ENCODE measurements at places on chromosomes 12 and 14. TPM values are rescaled to one million over a fixed set of nuclear protein-coding genes. Genes with fewer than 3 reads are reported as not detected.
A peak's percentile ranks its signal among the peaks of the same experiment; 100 is the strongest.

DNA sequence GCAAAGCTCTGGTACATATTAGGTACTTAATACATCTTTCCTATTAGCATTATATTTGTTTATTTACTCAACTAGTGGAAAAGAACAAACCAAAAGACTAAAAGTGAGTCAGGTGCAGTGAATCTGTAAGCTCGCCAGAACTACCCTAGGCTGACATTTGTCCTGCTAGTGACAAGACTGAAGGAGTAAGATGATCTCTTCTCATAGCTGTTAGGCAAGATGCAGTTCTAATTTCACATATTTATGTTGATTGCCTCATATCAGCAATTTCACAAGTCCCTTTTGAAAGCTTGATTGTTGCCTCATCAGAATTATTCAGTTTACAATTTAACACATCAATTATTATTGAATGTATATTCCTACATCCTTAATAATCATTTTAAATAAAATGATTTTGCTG lies 293.0 kb upstream of the NAV3 start:
- H3K27ac ChIP-seq, result no peak overlapping the region
- DNase-seq, result no peak
- H3K36me3 ChIP-seq, result no peaks in the 10 kb centered on the region
- no peak overlapping the region for H3K4me3 ChIP-seq
- no peaks in the 10 kb centered on the region for H3K27me3 ChIP-seq

DNA sequence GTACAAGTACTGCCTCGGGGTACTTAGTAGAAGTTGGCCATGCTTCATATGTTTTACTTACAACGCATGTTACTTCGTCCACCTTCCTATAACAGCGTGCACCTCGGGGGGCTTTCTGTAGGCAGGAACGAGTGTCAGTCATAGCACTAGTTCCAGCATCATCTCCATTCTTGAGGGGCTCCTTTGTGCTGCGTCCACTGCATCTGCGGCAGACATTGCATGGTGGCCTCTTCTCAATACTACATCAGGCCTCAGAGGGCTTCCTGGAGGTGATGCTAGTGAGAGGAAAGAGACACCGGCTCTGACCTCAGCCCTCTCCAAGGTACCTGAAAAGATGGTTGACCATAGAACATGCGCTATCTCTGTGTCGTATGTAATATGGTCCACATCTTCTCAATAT lies 121.2 kb upstream of the RTL1 start:
- DNase-seq, result no peak
- H3K4me3 ChIP-seq, result no peak overlapping the region
- peaks cover 15% of the 10 kb centered on the region for H3K27me3 ChIP-seq
- no peaks in the 10 kb centered on the region for H3K36me3 ChIP-seq

GRCh38 chr14:29820785-29821184 lies 106.9 kb downstream of the PRKD1 start:
- H3K4me1 ChIP-seq, result no peaks in the 10 kb centered on the region
- no peak overlapping the region for H3K27ac ChIP-seq
- no peak for DNase-seq
- no peaks in the 10 kb centered on the region for H3K27me3 ChIP-seq
- no peaks in the 10 kb centered on the region for H3K36me3 ChIP-seq
- H3K4me3 ChIP-seq, result no peak overlapping the region

- no peaks in the 10 kb centered on the region for H3K4me1 ChIP-seq
- no peaks in the 10 kb centered on the region for H3K36me3 ChIP-seq
- H3K4me3 ChIP-seq, result no peak overlapping the region
- H3K27me3 ChIP-seq, result peaks cover 6% of the 10 kb centered on the region
- no peak for DNase-seq
Measured at GRCh38 chr12:127245437-127245836, 1021.5 kb upstream of the TMEM132C start.

DNA sequence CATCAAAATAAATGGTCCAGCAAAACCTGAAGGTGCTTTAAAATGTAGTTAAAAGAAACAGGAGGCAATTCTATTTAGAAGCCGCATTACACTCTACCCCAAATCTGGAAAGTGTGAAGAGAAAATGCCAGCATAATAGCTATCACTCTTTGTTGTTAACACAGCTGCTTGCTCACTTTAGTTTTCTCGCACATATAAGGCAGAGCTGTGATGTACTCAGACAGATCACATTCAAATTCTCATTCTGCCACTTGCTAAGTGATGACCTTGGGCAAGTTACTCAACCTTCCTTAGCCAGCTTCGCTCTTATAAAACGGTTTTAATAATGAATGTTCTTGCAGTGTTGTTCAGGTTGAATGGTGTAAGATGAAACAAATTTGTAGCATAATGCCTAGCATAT lies 56.0 kb upstream of the MGAT4C start:
- H3K27me3 ChIP-seq, result no peaks in the 10 kb centered on the region
- H3K27ac ChIP-seq, result no peak overlapping the region
- no peak for DNase-seq
- no peak overlapping the region for H3K4me3 ChIP-seq
- H3K36me3 ChIP-seq, result no peaks in the 10 kb centered on the region
- H3K4me1 ChIP-seq, result no peaks in the 10 kb centered on the region

GRCh38 chr12:90460681-90461080 lies 494.3 kb downstream of the CCER1 start:
- H3K27ac ChIP-seq, result no peak overlapping the region
- H3K4me1 ChIP-seq, result no peaks in the 10 kb centered on the region
- H3K36me3 ChIP-seq, result no peaks in the 10 kb centered on the region
- no peak for DNase-seq
- no peak overlapping the region for H3K4me3 ChIP-seq

- no peak for DNase-seq
- peaks cover 91% of the 10 kb centered on the region for H3K4me1 ChIP-seq
- H3K27me3 ChIP-seq, result no peaks in the 10 kb centered on the region
- H3K27ac ChIP-seq, result peak overlapping the region; percentile 90
- peaks cover 34% of the 10 kb centered on the region for H3K36me3 ChIP-seq
- peak overlapping the region; percentile 67 for H3K4me3 ChIP-seq
Measured at GRCh38 chr14:61517911-61518384, 177.4 kb upstream of the HIF1A start.

DNA sequence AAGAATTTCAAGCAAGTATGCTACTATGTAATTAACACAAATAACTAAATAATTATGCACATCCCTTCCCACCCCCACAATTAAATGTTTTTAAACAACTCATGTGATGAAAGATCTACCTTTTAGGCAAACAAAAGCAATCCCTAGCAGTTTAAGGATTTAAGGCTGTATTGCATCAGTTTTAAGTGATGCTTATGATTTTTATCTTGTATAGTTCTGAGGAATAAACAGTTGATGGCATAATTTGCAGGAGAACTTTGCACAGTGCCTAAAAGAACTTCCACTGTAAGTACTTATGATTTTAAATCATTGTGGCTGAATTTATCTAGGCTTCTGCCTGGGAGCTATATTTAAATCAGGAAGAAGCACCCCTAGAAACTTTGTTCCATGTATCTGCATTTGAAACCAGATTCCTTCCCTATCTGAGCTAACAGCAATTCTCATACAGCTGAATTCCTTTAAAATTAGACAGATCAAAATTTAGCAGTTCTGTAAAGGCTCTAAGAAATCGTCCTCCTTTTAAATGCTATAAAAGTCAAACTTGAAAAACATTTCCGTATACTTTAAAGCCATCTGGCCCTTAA lies 388.6 kb downstream of the BCAT1 start:
- DNase-seq, result no peak
- peaks cover 54% of the 10 kb centered on the region for H3K27me3 ChIP-seq
- H3K4me1 ChIP-seq, result peaks cover 19% of the 10 kb centered on the region
- H3K27ac ChIP-seq, result no peak overlapping the region

DNA sequence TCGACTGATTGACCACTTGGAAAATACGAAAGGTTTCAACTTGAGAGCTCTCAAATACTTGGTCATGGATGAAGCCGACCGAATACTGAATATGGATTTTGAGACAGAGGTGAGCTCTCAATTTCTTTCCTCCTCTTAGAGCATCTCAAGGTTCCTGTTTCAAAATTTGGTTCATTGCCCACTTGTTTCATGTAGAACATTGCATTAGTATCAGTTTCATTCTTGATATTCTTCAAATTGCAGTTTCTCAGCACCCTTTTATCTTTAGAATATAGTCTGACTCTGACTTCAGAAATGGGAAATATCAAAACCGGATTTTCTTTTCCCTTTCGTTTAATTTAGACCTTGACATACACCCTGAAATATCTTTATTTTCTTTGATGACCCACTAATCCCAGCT lies 8.8 kb downstream of the DDX47 start:
- no peak for DNase-seq
- H3K27me3 ChIP-seq, result no peaks in the 10 kb centered on the region
- peaks cover 49% of the 10 kb centered on the region for H3K36me3 ChIP-seq
- H3K27ac ChIP-seq, result no peak overlapping the region
- no peak overlapping the region for H3K4me3 ChIP-seq
- H3K4me1 ChIP-seq, result peaks cover 37% of the 10 kb centered on the region

- no peak overlapping the region for H3K27ac ChIP-seq
- H3K36me3 ChIP-seq, result no peaks in the 10 kb centered on the region
Measured at GRCh38 chr14:30267141-30267540, 291.8 kb upstream of the G2E3 start.

DNA sequence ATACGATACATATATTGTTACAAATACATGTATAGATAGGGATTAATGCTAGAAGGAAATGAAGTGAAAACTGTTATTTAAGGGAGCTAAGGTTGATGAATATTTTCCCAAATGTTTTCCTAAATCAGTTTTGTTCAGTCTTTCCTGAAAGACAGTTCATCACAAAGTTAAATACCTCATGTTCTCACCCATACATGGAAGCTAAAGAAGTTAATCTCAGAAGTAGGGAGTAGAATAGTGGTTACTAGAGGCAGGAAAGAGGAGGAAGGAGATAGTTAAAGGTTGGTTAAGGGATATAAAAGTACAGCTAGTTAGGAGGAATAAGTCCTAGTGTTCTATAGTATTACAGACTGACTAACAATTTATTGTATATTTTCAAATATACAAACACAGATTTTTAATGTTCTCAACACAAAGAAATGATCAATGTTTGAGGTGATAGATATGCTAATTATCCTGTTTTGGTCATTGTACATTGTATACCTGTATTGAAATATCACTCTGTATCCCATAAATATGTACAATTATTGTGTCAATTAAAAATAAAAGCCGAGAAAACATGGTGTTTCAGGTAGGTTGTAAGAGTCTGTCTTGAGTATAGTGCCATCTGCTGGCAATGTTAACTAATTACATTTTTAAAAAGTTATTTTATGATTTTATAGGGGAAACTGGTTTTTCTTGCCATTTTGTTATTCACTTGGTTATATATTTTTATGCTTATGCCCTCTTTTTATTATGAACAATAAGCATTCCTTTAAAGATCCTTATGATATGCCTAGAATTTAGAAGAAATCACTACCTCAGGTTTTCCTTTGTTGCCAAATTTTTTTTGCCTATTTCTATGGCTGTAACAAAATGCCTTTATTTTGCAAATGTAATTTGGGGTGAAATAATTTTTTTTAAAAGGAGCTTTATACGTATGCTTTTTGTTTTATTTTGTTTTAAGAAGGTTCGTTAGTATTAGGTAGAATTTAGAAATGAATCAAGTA lies 26.9 kb downstream of the ZDHHC17 start:
- no peak overlapping the region for H3K4me3 ChIP-seq
- H3K4me1 ChIP-seq, result peaks cover 7% of the 10 kb centered on the region
- H3K27ac ChIP-seq, result no peak overlapping the region

DNA sequence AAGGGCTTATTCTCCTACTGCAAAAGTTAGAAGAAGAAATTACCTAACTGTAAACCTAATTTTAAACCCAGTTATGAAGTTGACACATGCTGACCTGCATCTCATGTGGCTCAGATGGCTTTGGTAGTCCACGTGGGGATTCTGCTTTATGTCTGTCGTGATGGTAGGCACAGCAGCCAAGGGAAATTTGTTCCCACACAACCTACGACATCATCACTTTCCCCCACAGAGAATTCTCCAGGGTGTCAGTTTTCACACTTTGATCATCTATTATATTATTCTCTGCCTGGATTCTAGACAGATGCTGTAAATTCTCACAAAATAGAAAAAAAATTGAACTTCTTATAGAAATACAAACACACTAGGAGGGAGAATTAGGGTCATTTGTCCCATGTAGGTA lies 70.6 kb downstream of the PTHLH start:
- no peak overlapping the region for H3K4me3 ChIP-seq
- H3K27ac ChIP-seq, result no peak overlapping the region
- H3K36me3 ChIP-seq, result no peaks in the 10 kb centered on the region
- peaks cover 4% of the 10 kb centered on the region for H3K27me3 ChIP-seq
- DNase-seq, result no peak

DNA sequence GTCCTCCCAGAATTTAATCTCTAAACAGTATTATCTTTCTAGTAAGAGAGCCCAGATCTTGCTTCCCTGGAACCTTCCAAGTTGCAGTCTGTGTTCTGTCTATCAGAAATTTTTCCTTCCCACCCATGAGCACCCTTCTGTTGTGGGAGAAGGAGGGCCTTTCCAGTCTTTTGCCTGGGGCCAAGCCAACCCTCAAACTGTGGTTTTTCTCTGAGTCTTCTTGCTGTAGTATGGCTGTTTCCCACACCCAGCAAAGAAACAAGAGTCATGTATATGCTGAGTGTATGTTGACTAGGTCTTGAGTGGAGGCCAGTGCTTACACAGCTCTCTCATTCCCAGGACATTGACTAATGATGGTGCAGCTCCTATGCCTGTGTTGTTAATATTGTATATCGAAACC lies 104.5 kb downstream of the TGFB3 start:
- H3K27me3 ChIP-seq, result no peaks in the 10 kb centered on the region
- no peak overlapping the region for H3K4me3 ChIP-seq
- H3K4me1 ChIP-seq, result peaks cover 20% of the 10 kb centered on the region
- H3K36me3 ChIP-seq, result peaks cover 4% of the 10 kb centered on the region

The SOAT2 gene
- 1.1 TPM for total RNA-seq

The DCAF5 gene
- 32.3 TPM for total RNA-seq

The ACTN1 gene
- 70.6 TPM for total RNA-seq

The RCOR1 gene
- 14.1 TPM for total RNA-seq

The TIGAR gene
- total RNA-seq, result 12.0 TPM

The TESPA1 gene
- 73.9 TPM for total RNA-seq

The EML5 gene
- total RNA-seq, result 6.2 TPM

The PMEL gene
- total RNA-seq, result 0.94 TPM

The ACOT6 gene
- not detected for total RNA-seq

The SLCO1B1 gene
- not detected for total RNA-seq

The SLC25A47 gene
- not detected for total RNA-seq

The P2RX7 gene
- total RNA-seq, result 11.3 TPM

All from activated CD4-positive, alpha-beta memory T cell treated with anti-CD3 and anti-CD28 coated beads for 36 hours (primary cell).